ENCODE measurements at places on chromosomes 11 and 22.

DNA sequence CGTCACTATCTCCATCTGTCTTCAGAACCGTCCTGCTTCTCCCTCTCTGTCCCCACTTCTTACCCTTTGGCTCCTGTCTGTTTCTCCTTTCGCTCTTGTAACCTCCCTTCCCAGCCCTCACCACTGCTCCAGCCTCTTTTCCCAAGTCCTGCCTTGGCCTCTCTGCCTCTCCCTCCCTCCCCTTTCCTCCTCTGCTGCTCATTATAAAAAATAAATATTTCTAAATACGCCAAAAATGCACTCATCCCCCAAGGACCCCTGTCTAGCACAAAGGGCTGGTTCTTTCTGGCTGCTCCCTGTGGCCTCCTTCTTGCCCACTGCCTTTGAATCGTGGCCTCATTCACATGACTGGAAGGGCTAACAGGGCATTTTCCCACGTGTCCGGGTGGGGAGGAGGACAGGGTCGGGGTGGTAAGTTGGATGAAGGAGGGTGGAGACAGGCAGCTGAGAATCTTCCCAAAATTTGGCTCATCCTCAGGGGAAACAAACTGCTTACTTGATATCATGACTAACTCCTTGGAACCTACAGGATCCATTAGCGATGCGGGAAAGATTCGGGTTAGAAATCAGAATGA lies 26.4 kb upstream of the OAF start:
- DNase-seq, result no peak

- no peak for DNase-seq
These were observed 55.0 kb upstream of the DEPDC7 start for GRCh38 chr11:32960553-32961164.

DNA sequence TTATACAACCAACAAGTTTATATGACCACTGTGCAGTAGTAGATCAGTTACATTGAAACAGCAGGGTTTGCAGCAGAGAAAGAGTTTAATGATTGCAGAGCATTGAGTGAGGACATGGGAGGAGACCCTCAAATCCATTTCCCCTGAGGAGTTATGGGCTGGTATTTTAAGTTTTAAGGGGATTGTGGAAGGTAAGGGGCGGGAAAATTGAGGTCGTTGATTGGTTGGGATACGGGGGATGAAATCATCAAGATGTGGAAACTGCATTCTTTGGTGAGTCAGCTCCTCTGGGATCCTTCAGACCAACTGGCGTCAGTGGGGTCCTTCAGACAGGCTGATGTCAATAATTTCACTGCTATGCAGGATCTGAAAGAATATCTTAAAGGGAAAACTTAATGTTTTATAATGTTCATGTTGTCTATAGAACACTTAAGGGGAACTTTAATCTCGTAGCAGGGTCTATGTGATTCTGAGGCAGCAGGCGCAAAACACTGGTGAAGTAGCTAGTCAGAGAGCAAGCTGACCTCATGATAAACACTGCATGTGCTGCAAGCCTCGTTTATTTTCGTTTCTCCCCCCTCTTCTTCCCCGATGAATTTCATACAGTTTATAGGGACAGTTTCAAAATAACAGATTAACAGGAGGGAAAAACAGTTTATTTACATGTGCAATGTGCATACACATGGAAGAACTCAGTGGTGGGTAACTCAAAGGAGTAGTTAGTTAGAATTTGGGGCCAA lies 17.4 kb upstream of the BACE1-AS start:
- no peak for DNase-seq

DNA sequence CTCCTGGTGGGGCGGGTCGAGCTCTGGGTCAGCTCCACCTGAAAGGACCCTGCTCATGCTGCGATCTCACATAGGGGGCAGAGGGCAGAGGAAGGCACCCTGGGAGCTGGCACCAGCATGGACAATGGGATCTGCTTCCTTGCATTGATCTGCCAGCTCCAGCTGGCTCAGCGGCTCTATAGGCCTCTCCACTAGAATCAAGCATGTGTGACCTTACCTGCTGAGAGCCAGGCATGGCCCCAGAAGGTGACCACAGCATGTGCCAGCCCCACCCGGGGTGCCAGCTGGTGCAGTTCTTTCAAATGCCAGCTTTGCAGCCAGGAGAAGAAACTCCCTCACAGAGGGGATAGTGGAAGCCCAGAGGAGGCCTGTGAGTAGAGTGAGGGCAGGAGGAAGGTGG lies 22.0 kb upstream of the KLHL35 start:
- DNase-seq, result no peak

GRCh38 chr22:49305214-49305965 lies 522.3 kb downstream of the BRD1 start:
- no peak for DNase-seq

GRCh38 chr11:116581349-116581748 lies 191.4 kb downstream of the BUD13 start:
- DNase-seq, result no peak

GRCh38 chr11:8709777-8710176 lies 27.2 kb downstream of the RPL27A start:
- DNase-seq, result no peak

DNA sequence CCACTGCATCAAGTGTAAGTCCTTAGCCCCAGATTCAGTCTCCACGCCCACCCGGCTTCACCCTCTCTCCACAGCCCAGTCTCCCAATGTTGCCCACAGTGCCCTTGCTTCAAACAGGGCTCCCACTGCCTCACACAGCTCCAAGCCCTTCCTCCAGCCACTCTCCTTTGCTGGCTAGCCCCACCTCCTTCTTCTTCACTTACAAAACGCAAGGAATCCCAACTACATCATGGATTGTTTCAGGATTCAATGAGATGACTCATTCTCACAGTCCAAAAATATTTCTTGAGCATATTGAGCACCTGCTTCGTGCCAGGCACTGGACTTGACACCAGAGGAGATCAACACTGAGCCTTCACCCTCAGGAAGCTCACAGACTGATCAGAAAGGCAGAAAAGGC lies 533.5 kb downstream of the BUD13 start:
- no peak for DNase-seq

DNA sequence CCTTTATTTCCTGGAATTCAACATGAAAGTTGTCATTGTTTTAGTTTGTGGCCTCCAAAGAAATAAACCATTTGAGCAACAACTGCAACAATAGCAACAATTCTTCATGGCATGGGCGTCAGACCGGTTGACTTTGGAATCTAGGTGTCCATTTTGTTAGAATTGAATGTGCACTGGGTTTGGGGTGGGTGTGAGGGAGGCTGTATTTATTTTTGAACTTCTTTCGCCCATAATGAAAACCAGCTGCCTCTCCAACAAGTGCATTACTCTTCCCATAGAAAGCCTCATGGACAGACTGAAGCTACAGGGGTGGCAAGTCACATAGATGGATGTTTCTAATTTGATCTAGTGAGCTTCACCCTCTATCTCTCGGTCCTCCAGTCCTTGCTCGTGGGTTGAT lies 85.4 kb downstream of the ADAMTS15 start:
- DNase-seq, result no peak

DNA sequence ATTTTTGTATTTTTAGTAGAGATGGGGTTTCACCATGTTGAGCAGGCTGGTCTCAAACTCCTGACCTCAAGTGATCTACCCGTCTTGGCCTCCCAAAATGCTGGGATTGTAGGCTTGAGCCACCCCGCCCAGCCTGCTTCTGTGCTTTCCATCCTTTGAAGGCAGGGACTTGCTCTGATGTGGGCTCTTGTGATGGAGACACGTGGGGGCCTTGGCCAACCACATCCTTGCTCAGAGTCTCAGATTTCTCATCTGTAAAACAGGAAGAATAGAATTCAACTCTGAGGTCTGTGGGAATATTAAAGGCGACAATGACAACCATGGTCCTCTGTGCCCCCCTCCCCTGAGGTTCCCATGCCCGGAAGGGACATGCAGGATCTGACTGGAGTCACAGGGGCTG lies 3.8 kb upstream of the GGA1 start:
- DNase-seq, result no peak

Data from NCI-H187 (cell line).